ENCODE measurements at places on chromosomes 7 and 10.

DNA sequence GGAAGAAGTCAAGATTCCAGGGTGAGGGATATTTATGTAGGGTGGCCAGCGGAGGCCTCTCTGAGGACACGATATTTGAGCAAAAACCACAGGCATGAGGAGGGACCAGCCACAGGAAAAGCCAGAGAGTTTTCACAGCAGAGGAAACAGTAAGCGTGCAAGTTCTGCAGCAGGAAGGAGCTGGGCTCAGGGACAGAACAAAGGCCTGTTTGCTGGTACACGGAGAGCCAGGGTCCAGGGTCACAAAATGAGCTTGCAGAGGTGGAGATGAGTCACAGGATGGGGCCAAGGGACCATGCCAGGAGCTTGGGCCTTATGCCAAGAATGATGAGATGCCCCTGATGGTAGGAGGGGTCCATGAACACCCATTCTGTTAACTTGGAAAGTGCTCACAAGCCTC, 283.5 kb downstream of the PLXNA4 start:
- DNase-seq = no peak

DNA sequence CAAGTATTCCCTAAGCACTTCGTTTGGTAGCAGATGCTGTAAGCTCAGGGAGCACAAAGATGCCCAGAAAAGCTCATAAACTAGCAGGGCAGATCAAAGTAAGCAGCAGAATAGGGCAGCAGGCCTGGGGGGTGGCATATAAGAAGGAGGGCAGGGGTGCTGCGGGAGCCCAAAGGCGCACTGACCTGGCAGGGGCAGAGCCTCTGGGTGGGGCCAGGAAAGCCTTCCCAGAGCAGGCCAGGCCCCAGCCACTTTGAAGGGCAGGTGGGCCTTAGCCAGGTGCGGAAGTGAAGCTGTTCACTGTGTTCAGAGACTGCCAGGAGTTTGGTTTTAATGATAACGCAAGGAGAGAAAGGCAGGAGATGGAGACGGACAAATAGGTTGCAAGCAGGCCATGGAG, 3.9 kb downstream of the GDF10 start:
- DNase-seq = no peak

DNA sequence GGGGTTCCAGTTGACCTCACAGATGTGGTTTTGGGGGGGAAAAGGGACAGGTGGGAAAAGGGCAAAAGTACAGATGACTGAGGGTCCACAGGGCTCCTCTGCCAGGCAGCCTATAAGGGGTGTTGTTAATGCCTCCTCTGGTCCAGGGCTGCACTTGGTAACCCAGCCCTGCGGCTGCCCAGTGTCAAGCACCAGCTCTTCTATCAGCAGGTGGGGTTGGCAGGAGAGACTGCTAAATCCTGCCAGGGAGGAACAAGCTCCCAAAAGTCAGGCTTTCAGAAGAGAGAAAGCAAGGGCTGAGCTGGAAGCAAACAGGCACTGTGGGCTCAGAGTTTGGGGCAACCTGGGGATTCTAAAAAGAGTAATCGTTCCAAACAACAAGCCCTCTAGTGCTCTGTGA, 39.1 kb downstream of the LRRC20 start:
- no peak for DNase-seq

DNA sequence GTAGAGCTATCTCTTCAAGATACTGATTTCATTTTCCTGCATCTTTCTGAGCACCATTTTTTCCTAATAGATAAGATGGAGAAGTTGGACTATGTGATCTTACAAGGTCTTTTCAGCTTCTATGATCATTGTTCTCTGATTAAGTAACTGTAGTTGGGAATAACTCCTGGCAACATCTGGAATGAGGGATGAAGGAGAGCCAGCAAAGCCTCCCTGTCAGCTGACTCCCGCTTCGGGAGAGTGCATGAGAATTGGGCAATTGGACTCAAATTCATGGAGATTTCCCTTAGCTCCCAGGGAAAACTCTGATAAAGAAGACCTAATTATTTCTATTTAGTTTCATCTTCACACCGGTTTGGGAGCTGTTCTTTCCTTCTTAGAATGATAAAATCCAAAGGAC, 146.1 kb downstream of the CCDC71L start:
- DNase-seq = no peak

- no peak for DNase-seq
These were observed 192.7 kb upstream of the MKI67 start for GRCh38 chr10:128318913-128319312.

GRCh38 chr10:133381036-133381435, 2.0 kb downstream of the PAOX start:
- DNase-seq = no peak

- DNase-seq = no peak
These were observed 85.9 kb upstream of the PLXDC2 start for GRCh38 chr10:19730167-19730906.

DNA sequence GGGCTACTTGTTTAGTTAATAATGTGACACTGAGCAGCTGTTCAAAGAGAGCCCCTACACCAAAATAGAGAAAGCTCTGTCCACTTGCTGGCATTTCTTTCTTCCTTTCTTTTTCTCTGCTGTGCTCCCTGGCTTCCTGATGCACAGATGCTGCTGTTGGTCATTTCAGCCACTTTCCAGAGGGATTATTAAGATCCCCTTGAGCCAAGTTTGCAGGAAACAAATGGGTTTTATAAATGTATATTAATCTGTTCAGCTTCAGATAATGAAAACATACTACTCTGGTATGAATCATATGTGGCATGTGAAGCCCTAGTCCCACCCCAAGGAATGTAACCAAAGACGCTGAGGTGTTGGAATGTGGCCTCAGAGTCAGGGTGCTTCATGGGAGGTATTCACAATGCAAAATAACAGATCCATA, 638.2 kb upstream of the FZD8 start:
- DNase-seq = no peak

DNA sequence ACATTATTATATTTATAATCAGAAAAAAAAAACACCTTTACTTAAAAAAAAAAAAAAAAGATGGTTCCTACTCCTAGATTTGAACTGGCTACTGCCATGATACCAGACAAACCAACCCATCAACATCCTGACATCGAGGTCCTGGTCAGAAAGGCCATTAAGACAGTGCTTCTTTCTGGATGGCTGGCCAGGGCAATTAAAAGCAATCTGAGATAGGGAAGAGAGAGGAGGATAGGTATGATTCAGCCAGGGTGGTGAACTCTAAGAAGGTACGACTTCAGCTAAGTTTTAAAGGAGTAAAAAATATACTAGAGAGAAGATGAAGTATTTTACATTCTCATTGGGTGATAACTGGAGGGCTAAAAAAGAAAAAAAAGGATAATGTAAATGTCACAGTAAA, 139.0 kb downstream of the DOCK4 start:
- no peak for DNase-seq

- DNase-seq = no peak
These were observed 87.6 kb upstream of the ADARB2 start for GRCh38 chr10:1824928-1825327.

DNA sequence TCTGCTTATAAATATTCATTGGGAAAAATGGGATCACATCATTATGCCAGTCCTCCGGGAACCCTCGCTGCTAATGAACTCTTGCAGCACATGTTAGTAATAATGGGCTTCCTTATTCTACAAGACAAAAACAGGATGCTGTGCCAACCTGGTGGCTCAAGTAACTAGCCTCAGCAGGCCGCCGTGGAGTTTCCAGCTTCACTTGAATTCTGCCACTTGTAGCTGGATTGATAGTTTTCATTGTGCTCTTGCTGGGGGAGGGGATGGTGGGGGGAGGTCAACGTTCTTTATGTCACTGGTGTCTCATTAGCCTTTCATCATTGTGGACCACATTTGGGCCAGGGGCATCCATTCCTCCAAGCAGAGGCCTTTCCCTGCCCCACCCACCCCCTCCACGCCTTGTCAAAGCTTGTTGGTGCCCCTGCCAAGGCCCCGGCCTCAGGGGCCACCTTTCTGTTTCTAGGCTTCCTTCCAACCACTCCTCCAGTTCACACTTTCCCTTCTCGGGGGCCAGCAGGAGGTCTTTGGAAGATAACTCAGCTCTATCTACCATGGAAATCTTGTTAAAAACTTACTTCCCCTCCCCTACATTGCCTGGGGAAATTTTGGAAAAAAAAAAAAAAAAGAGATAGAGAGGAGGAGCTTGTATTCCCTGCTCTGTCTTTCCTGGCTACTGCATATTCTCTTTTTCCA, 153.9 kb downstream of the BMPER start:
- DNase-seq = no peak

GRCh38 chr7:80848841-80849240, 70.0 kb downstream of the SEMA3C start:
- DNase-seq = no peak

- no peak for DNase-seq
These were observed 35.8 kb downstream of the DNAJC9 start for GRCh38 chr10:73211106-73211811.

- DNase-seq = no peak
These were observed 14.3 kb upstream of the ZNF212 start for GRCh38 chr7:149225106-149225505.

DNA sequence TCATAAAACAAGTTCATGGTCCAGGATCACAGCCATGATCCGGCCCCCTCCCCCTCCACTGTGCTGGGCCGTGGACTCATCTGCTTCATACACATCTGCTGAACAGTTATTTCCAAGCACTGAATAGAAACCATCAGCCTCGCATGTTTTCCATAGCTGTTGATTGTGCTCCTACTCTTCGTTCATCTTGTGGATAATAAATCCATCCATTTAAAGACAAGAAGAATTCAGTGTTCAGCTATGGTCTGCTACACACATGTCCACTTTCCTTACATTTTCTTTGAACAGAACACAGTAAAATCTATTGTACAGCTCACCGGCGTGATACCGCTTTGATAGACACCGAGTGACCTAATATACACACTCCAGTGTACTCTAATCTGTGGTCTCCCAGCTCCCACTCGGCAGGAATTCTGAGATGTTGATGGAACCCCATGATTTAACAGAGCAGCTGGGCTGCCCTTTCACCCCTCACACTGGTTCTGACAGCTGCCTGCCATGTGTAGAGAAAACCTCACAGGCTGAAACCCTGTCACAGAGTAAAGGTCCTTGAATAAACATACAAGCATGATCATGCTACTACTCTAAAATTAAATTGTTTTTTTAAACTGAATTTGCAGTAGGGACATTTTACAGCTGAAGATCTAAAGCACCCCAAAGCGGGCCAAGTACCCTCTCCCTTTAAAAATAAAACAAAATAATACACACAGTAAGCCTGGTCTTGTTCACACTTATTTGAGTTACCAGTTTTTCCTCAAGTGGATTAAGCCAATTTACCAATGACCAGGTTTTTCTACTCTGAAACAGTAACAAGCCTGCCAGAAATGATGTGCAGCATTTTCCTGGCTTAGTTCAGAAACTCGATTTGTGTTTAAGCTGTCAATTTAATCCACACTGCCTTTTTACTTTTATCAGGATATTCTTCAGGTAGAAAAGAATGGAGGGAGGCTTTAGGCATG, 95.1 kb upstream of the FZD1 start:
- no peak for DNase-seq

- no peak for DNase-seq
These were observed 44.3 kb upstream of the ARL4A start for GRCh38 chr7:12643001-12643643.

DNA sequence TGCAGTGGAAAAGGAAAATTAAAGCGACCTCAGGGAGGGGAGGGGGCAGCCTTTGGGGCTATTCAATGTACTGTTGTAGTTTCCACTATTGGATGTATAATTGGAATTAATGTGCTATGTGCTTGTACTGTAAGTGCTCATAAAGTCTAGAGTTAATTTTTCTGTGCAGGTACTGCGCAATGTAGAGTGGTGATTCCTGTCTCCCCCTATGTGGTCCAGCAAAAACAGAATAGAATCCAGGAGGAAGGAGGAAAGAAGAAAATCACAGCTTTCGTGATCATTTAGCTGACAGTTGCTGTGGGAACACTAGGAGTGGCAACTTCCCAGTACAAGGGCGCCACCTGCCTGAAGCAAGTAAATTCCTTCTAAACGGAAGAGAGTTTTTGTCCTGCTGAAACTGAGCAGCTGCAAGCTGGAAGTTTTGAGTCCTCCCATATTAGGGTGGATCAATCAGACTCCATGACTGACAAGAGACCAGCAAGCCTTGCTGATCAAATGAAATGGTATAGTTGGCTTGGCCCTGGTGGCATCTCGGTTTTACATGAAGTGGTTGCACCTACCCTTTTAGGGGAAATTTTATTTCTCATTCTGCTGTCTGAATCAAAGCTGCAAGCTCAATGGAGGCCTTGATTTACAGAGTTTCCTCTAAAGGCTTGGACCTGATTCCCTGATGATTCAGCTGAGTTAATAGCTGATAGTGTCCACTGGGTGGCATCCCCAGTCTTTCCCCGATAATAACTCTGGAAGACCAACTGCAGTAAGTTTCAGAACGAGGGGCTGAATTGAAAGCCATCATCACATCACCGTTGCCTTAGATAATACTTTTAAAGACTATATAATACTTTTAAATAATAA, 299.8 kb downstream of the HGF start:
- DNase-seq = no peak

GRCh38 chr10:43188702-43189101, 50.5 kb downstream of the CSGALNACT2 start:
- no peak for DNase-seq

GRCh38 chr10:119391440-119392251, 150.9 kb downstream of the RGS10 start:
- no peak for DNase-seq

GRCh38 chr10:121734589-121735045, 136.4 kb upstream of the FGFR2 start:
- no peak for DNase-seq

GRCh38 chr10:125016611-125017202, 74.8 kb downstream of the ZRANB1 start:
- no peak for DNase-seq

GRCh38 chr7:155017834-155018233, 14.9 kb upstream of the PAXIP1 start:
- no peak for DNase-seq

GRCh38 chr7:2666588-2667250, 21.3 kb upstream of the AMZ1 start:
- DNase-seq = no peak

GRCh38 chr10:111934931-111935330, 248.6 kb downstream of the GPAM start:
- no peak for DNase-seq

GRCh38 chr7:22109761-22110160, 164.1 kb upstream of the CDCA7L start:
- no peak for DNase-seq

DNA sequence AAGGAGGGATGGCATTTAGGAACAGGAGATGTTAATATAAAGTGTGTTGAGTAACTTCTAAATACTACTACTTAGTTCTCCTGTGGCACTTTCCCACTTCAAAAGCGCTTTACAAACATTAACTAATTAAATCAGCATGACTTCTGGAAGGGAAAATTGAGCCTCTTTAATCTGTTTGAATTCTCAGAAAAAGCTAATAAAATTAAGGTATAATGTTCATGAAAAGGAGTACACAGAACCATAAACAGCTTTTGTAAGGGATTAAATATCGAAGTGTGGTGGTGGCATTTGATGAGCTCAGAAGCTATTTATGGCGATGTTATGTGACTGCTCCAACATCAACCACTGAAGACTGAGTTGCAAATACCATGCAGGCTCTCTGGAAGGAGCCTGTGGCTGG, 10.2 kb upstream of the VAX1 start:
- no peak for DNase-seq

DNA sequence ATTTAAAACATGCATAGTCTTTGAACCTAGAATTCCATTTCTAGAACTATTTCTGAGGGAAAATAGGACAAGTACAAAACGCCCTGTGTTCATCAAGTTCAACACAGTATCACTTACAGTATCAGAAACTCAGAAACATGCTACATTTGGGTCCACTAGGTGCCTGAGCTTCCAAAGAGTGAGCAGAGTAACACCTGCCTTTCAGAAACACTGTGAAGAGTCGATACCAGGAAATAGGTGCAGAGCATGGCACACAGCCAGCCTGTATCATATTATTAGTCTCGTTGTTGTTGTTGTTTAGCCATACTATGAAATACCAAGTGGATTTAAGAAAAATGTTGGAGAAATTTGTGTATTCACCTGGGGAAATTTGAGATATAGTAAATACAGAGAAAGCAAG, 392.1 kb upstream of the MGMT start:
- no peak for DNase-seq

Measured in stimulated activated CD8-positive, alpha-beta memory T cell treated with anti-CD3 and anti-CD28 coated beads, Interleukin-4, amount 100 ng/mL, for 1 hour (primary cell).